ENCODE measurements at places on chromosomes 4 and X. TPM values are rescaled to one million over a fixed set of nuclear protein-coding genes. Genes with fewer than 3 reads are reported as not detected.

DNA sequence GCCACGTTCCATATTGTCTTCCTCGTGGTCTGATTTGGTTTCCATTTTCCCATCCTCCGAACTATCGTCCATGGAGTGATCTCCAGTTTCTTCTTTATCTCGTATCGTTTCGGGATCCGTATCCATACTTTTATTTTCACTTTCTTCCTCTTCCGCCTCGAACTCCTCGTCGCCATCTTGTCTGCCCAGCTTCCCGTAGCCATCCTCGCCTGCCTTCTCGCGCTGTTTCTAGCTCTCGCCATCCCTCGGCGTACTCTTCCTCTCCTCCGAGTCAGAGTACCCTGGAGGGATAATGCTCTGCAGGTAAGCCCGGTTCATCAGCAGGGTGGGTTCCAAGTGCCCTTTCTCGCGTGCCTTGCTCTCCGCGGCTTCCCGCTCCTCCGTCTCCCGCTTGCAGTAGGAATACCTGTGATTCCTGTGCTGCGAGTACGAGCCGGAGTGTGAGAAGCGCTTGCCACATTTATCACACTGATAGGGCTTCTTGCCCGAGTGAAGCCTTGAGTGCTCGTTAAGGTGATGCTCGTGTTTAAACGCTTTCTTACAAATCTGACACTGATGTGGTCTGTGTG is 134.5 kb upstream of the TAPT1 start:
- DNase-seq = peak; percentile 11

Gene AFM
- not detected for polyA plus RNA-seq

- DNase-seq = no peak
Observed at GRCh38 chrX:3143043-3143799, 102.0 kb downstream of the ARSF start.

GRCh38 chrX:112785344-112785743 is 55.3 kb downstream of the AMOT start:
- DNase-seq = no peak

DNA sequence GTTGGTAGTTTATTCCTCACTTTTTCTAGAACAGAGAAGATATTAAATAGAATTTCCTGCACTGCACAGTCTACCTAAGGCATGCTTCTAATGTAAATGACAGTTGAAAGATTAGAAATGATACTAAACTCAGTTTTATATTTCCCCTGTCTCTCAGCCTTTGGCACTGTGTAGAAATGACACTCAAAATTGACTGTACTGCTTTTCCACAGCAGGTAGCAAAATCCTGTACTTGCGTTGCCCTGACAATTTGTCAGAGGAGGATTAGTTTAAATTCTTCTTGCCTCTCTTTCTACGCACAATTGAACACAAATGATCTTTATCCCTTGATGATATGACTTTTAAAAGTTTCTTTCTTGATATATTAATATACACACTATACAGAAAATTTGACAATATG is 347.6 kb downstream of the SPOCK3 start:
- no peak for DNase-seq

Gene PWWP3B
- polyA plus RNA-seq = 0.92 TPM

GRCh38 chr4:109131559-109131958 is 170.9 kb downstream of the COL25A1 start:
- DNase-seq = no peak

- DNase-seq = no peak
Observed at GRCh38 chrX:131235768-131236545, 53.1 kb downstream of the IGSF1 start.

DNA sequence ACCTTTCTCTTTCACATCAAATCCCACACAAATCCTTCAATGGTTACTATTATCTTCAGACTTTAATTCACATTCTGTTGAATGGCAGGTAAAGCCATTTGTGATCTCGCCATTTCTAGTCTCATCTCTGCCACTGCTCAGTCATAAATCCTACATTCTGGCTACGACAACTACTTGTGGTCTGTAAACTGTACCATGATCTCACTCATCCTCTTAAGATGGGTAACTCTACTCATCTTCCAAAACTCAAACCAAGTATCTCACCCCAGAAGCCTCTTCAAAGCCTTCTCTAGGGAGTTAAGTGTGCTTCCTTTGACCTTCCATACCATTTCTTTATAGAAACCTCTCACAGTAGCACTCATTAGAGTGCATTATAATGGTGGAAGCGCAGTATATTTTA is 101.8 kb downstream of the NEK1 start:
- no peak for DNase-seq

Gene SPIN2B
- polyA plus RNA-seq = 9.6 TPM

- no peak for DNase-seq
Observed at GRCh38 chr4:116272336-116272735, 813.0 kb downstream of the TRAM1L1 start.

Gene H2BW2
- 0.61 TPM for polyA plus RNA-seq

- DNase-seq = no peak
Observed at GRCh38 chr4:176413171-176413570, 93.4 kb downstream of the SPCS3 start.

Gene GPR119
- polyA plus RNA-seq = not detected

DNA sequence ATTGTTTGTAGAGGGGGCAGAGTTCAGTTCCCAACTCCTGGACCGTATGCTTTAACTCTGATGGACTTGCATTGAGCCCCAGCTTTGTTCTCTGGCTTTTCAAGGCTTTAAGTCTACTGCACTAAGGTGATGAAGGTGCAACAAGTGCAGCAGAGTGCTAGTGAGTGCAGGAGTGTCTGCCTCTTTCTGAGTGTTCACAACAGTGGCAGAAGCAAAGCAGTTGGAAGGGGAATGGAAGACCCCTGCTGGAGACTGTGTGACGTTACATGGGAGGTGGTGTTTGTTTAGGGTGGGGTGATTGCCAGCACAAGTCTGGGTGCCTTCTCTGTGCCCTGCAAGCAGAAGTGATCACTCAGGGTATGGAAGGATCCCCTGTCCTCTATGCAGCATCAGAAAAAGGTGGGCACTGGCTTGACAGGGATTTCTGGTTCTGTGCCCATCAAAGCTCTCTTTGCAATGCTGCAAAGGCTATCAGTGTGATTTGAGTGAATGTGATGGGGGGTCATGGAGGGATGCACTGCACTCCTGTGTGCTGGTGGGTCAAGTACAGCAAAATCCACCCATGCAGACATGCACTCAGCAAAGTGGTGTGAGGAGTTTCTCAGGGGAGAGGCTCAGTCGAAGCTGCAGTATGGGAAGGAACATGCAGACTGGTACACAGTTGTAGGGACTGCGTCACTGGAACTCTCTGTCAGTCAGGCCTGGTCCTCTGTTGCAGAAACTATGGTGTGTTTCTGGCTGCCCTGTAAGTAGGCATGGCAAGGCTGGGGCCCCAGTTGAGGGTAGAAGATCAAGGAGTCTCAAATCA is 70.9 kb upstream of the UGT2B7 start:
- DNase-seq = peak; percentile 77

DNA sequence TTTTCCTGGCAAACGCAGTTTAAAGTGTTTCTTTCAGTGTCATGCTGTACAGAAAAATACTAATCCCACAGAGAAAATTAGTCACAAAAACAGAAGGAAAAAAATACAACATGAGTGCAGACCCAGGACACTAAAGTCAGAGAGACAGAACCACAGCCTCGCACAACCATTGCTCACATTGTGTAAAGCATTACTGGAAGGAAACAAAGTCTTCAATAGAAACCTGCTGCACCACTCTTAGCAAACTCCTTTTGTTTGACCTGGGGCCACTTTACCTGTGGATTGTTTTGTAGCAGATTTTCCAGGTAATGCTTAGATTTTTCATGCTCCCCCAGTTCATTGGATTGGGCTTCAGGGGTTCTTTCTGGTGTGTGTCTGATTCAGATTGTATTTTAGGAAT is 131.8 kb upstream of the TMLHE start:
- DNase-seq = no peak

Gene SGMS2
- polyA plus RNA-seq = 1.1 TPM

GRCh38 chr4:163806653-163807052 is 312.2 kb downstream of the TMA16 start:
- DNase-seq = no peak
